Psoas muscle (tissue), 8 donors: ENCODE measurements at places on chromosomes 5 and 9. TPM values are rescaled to one million over a fixed set of nuclear protein-coding genes. Genes with fewer than 3 reads are reported as not detected.

Gene ECSCR
- total RNA-seq = 7.9 TPM

Gene CTXN3
- not detected for total RNA-seq

Gene GDA
- total RNA-seq = 0.09 TPM

Gene PDE8B
- total RNA-seq = 0.12 TPM

Gene ORM2
- total RNA-seq = not detected

Gene TTC33
- total RNA-seq = 25.3 TPM

Gene POLE3
- 29.8 TPM for total RNA-seq

- no peak overlapping the region for H3K27ac ChIP-seq
- H3K4me3 ChIP-seq = no peak overlapping the region
- no peaks in the 10 kb centered on the region for H3K27me3 ChIP-seq
- no peaks in the 10 kb centered on the region for H3K36me3 ChIP-seq
- DNase-seq = no peak
Observed at GRCh38 chr5:142690667-142691066, 4.8 kb upstream of the FGF1 start.

DNA sequence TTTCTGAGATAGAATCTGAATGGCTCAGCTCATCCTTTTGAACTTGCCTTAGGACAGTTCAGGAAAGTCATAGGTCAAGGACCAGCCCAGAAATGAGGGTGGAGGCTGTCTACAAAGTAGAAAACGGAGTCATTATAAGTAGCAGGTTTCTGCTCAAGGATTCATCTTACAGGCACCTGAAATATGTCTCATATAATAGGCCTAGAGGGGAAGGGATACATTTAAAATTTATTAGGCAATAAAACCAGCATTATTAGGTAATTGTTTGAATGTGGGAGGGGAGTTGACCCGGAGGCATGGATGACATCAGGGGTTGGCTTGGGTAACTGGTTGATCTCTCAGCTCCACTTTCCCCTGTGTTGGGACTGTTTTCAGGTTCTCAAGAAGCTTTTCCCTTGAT lies 11.9 kb upstream of the GALNT10 start:
- H3K27me3 ChIP-seq = no peaks in the 10 kb centered on the region
- no peaks in the 10 kb centered on the region for H3K36me3 ChIP-seq
- no peak for DNase-seq
- H3K4me1 ChIP-seq = no peaks in the 10 kb centered on the region
- no peak overlapping the region for H3K27ac ChIP-seq
- H3K4me3 ChIP-seq = no peak overlapping the region

DNA sequence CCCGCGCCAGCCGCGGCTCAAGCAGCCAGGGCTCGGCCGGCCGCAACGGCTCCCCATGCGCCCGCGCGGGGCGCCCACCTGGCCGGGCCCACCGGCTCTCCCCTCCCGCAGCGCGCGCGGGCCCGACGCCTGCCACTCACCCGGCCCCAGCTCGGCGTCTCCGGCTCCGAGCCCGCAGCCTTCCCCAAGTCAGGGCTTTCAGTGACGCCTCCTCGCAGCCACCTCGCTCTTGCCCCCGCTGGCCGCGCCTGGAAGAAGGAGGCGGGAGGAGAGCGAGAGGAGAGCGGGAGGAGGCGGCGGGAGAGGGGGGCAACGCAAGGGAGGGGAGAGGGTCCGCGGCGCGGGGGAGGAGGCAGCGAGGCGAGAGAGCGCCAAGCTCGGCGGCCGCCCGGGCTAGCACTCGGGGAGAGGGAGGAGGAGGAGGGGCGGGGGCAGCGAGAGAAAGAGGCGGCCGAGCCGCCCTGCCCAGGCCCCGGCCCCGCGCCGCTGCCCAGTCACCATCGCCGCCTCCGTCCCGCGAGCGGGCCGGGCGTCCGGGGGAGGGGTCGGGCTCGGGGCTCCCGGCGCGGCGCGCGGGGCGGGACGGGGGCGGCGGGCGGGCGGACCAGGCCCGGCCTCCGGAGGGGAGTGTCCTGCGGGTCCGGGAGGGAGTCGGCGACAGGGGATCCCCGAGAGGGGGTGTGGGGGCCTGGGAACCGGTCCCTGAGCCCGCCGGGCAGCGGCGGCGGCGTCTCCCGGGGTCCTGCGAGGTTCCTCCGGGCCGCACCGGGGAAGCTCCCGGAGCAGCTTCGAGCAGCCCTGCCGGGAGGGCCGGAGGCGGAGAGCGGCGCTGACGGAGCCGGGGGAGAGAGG lies at the start of gene LHFPL2:
TSS of gene LHFPL2 (minus strand) at position 414 of the 852 bp plus-strand sequence. CDS start 138,559 bp downstream, outside the sequence.
- H3K27ac ChIP-seq = peak within 1 kb of the TSS; percentile 84
- H3K4me3 ChIP-seq = peak within 1 kb of the TSS; percentile 67
- no peaks in the 10 kb centered on the region for H3K36me3 ChIP-seq
- H3K4me1 ChIP-seq = peaks cover 5% of the 10 kb centered on the region
- H3K27me3 ChIP-seq = no peaks in the 10 kb centered on the region

GRCh38 chr9:68804911-68805889 lies 100.2 kb downstream of the PIP5K1B start:
- H3K4me3 ChIP-seq = no peak overlapping the region
- H3K27ac ChIP-seq = no peak overlapping the region

- H3K27me3 ChIP-seq = no peaks in the 10 kb centered on the region
- DNase-seq = peak; percentile 21
- H3K27ac ChIP-seq = peak overlapping the region; percentile 51
- H3K4me1 ChIP-seq = peaks cover 90% of the 10 kb centered on the region
- no peak overlapping the region for H3K4me3 ChIP-seq
- no peaks in the 10 kb centered on the region for H3K36me3 ChIP-seq
Observed at GRCh38 chr5:150510460-150511263, 2.7 kb downstream of the NDST1 start.

DNA sequence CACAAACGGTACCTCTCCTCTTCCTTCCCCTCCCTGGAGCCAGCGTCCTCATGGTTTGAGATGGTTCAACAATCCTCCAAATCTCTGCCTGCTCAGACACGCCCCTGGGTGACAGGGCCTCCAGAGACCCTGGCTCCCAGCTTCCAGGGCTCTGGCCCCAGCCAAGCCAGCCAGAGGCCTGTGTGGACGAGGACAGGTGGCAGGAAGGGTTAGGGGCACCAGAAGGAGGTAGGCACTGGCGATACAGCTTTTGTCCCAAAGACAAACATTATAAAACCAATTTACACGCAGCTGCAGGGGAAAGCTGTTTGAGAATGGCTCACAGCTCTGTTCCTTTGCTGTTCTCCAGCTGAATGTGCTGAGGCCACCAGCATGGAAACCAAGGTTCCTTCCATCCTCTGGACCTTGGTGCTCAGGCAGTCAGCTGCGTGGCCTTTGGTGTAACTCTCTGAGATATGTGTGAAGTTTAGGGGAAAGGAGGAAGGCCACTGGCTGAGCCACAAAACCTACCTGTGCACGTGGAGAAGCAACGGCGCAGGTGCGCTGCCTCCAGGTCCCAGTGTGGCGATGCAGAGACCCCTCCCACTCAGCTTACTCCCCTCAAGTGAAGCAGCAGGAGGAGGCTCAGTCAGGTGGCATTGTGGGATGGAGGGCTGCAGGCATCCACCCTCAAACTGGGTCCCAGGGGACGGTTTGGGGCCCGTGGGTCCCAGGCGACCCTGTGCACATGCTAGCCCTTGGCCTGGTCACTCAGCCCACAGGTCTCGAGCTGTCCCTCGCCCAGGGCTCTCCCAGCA lies 4.3 kb upstream of the QRFP start:
- H3K27me3 ChIP-seq = peaks cover 52% of the 10 kb centered on the region
- no peaks in the 10 kb centered on the region for H3K36me3 ChIP-seq
- H3K4me1 ChIP-seq = no peaks in the 10 kb centered on the region
- no peak overlapping the region for H3K27ac ChIP-seq

- H3K4me1 ChIP-seq = no peaks in the 10 kb centered on the region
- H3K27me3 ChIP-seq = no peaks in the 10 kb centered on the region
- H3K27ac ChIP-seq = no peak overlapping the region
Observed at GRCh38 chr9:112861155-112861554, 29.5 kb downstream of the SLC46A2 start.

- H3K4me3 ChIP-seq = no peak overlapping the region
- H3K27ac ChIP-seq = no peak overlapping the region
- DNase-seq = no peak
- H3K36me3 ChIP-seq = no peaks in the 10 kb centered on the region
- H3K27me3 ChIP-seq = no peaks in the 10 kb centered on the region
Observed at GRCh38 chr9:79222483-79222882, 349.3 kb upstream of the TLE4 start.

DNA sequence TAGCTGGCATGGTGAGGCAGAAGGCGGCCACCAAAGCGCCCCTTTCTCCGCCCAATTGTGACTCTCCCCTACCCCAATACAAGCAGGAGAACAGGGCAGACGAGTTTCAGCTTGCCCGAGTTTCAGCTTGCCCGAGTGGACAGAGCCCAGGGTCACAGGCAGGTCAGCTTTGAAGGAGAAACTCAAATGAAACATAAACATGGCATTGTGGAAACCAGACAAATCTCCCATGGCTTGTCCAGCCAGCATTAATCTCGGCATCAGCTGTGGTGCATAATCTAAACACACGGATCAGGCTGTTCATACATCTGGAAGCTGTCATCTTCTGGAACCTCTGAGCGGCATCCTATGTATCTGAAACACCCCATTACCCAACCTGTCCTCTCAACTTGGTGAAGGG lies 16.9 kb downstream of the PTCH1 start:
- H3K4me3 ChIP-seq = no peak overlapping the region
- no peak for DNase-seq
- H3K4me1 ChIP-seq = peaks cover 8% of the 10 kb centered on the region
- no peaks in the 10 kb centered on the region for H3K27me3 ChIP-seq
- no peak overlapping the region for H3K27ac ChIP-seq
- H3K36me3 ChIP-seq = no peaks in the 10 kb centered on the region

DNA sequence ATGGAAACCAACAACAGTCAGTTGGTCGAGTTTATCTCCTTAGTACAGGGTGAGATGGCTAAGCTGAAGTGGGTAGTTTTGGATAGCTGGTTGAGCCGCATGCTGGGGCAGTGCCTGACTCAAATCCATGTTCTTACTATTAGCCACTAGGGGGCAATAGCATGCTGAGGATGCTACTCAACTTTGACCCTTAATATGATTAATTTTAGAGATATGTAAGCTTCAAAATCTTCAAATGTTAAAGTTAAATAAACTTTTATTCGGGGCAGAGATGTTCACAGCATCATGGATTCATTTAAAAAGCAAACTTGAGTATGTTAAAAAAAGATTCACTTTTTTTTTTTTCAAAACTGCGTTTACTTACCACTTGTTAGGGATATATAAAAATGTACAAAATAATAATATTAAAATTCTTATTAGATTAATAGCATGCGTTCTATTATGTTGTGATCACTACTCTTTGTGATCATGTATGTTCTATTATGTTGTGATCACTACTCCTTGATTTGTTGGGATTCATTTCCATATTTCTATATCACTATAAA lies 57.0 kb downstream of the C9orf153 start:
- no peak overlapping the region for H3K4me3 ChIP-seq
- H3K4me1 ChIP-seq = peaks cover 6% of the 10 kb centered on the region
- H3K36me3 ChIP-seq = no peaks in the 10 kb centered on the region
- H3K27me3 ChIP-seq = no peaks in the 10 kb centered on the region
- H3K27ac ChIP-seq = no peak overlapping the region

- H3K27me3 ChIP-seq = peaks cover 21% of the 10 kb centered on the region
- H3K4me3 ChIP-seq = peak overlapping the region; percentile 76
- no peak overlapping the region for H3K27ac ChIP-seq
- H3K36me3 ChIP-seq = no peaks in the 10 kb centered on the region
Observed at GRCh38 chr9:129624947-129625346, 1.0 kb upstream of the NTMT1 start.

- H3K36me3 ChIP-seq = no peaks in the 10 kb centered on the region
- no peak for DNase-seq
- H3K4me1 ChIP-seq = no peaks in the 10 kb centered on the region
- no peak overlapping the region for H3K27ac ChIP-seq
Observed at GRCh38 chr9:98923451-98924123, 20.1 kb upstream of the COL15A1 start.

GRCh38 chr9:81693671-81694378 lies 4.5 kb upstream of the TLE1 start:
- no peak for DNase-seq
- no peaks in the 10 kb centered on the region for H3K27me3 ChIP-seq
- no peak overlapping the region for H3K4me3 ChIP-seq
- no peaks in the 10 kb centered on the region for H3K4me1 ChIP-seq

DNA sequence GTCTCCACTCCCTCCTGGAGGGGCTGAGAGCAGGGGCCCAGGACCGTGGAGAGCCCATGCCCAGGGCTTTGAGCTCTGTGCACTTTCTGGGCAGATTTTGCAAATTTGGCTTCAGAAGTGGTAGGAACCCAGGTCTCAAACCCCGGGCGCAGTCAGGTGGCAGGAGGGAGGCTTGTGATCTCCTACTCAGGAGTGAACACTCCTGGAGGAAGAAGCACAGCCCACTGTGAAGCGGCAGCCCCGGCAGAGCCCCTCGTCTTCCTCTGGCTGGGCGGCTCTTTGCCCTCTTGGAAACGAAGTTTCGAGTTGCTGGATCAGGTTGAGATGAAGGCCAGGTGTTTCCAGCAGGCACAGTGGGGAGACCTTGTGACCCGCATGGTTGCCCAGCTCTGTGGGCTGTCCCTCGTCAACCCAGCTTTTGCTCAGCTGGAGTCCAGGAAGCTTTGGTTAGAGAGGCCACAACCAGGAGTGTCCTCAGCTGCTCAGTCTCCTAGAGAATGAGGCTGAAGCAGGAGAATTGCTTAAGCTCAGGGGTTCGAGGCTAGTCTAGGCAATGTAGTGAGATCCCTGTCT lies 48.5 kb downstream of the WNK2 start:
- no peaks in the 10 kb centered on the region for H3K36me3 ChIP-seq
- DNase-seq = peak; percentile 32
- H3K27me3 ChIP-seq = no peaks in the 10 kb centered on the region
- H3K27ac ChIP-seq = no peak overlapping the region
- H3K4me1 ChIP-seq = no peaks in the 10 kb centered on the region

DNA sequence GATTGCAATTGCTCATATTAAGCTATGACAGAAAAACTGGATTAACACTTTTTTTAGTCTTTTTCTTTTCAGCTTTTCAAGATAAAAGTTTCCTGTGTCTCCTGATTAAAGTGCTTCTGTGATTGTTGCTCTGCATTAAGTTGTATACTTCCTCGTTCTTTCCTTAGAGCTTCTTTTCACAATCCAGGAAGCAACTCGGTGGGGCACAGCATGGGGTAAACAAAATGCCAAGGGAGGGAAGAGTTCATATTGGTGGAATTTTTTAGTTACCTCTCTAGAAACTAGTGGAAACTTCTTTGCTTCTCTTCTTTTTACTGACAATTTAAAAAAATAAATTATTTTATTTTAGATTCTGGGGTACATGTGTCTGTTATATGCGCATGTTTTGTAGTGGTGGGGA lies 37.8 kb upstream of the ARRDC3 start:
- H3K27me3 ChIP-seq = no peaks in the 10 kb centered on the region
- H3K4me1 ChIP-seq = no peaks in the 10 kb centered on the region
- no peak overlapping the region for H3K27ac ChIP-seq
- no peak overlapping the region for H3K4me3 ChIP-seq
- H3K36me3 ChIP-seq = no peaks in the 10 kb centered on the region

GRCh38 chr9:126109575-126109974 lies 217.1 kb upstream of the MVB12B start:
- no peak overlapping the region for H3K27ac ChIP-seq
- H3K4me3 ChIP-seq = no peak overlapping the region
- H3K4me1 ChIP-seq = no peaks in the 10 kb centered on the region
- H3K27me3 ChIP-seq = peaks cover 10% of the 10 kb centered on the region

GRCh38 chr5:125491986-125492492 lies 745.6 kb upstream of the ZNF608 start:
- no peak overlapping the region for H3K27ac ChIP-seq
- H3K27me3 ChIP-seq = no peaks in the 10 kb centered on the region
- no peaks in the 10 kb centered on the region for H3K4me1 ChIP-seq
- no peak overlapping the region for H3K4me3 ChIP-seq
- no peaks in the 10 kb centered on the region for H3K36me3 ChIP-seq
